ENCODE measurements at places on chromosomes 6 and 20. TPM values are rescaled to one million over a fixed set of nuclear protein-coding genes. Genes with fewer than 3 reads are reported as not detected.

RSPH4A gene
- total RNA-seq: 0.18 TPM

RBL1 gene
- 7.8 TPM for total RNA-seq

EPPIN gene
- not detected for total RNA-seq

TAP2 gene
- 36.6 TPM for total RNA-seq

BMP5 gene
- total RNA-seq: not detected

BLTP3A gene
- 4.4 TPM for total RNA-seq

MLN gene
- total RNA-seq: not detected

UQCC2 gene
- 23.3 TPM for total RNA-seq

HFE gene
- 2.4 TPM for total RNA-seq

PLAGL2 gene
- total RNA-seq: 1.7 TPM

SLC35D3 gene
- total RNA-seq: not detected

ASIP gene
- not detected for total RNA-seq

BPIFA1 gene
- not detected for total RNA-seq

ZBTB22 gene
- total RNA-seq: 18.4 TPM

PTCHD4 gene
- 8.4 TPM for total RNA-seq

C4A gene
- total RNA-seq: 0.99 TPM
